NCI-H524 treated with DMSO at 0.1 percent for 48 hours (cell line): ENCODE measurements at places on chromosomes 5 and 9.

DNA sequence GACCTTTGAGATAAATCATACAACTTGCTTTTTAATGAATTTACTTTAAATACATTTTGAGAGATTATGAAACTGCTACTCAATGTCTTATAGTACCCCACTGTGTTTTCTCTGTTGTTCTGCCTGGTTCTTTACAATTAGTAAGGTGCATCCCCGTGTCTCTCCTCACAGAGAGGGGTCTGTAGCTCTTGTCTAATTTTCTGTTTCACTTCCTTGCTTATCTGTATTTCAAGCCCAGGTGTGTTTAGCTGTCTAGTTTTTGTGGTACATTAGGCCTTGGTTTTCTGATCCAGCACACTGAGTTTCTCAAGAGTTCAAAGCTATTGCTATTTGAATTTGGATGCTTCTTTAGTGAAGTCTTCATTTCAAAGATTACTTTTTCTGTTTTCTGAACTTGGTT lies 105.1 kb downstream of the MAST4 start:
- DNase-seq: no peak

DNA sequence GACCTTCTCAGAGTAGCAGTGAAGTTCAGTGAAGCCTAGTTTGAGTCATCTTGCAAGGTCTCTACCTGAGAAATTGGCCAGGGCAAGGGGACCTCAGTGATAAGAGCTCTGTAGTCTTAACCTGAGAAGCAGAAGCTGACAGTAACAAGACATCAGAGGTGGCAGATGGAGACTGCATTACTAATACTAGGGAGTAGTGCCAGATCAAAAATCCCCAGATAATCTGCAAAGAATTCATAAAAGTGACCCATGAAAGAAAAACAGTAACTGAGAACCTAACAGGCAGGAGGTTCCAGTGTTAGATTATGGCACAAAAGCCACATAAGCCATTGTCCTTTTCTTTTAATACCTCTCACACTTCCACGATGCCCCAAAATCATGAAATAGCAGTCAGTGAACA lies 175.5 kb downstream of the MUSK start:
- DNase-seq: no peak

- DNase-seq: no peak
Measured at GRCh38 chr9:2209400-2209799, 194.3 kb downstream of the SMARCA2 start.

DNA sequence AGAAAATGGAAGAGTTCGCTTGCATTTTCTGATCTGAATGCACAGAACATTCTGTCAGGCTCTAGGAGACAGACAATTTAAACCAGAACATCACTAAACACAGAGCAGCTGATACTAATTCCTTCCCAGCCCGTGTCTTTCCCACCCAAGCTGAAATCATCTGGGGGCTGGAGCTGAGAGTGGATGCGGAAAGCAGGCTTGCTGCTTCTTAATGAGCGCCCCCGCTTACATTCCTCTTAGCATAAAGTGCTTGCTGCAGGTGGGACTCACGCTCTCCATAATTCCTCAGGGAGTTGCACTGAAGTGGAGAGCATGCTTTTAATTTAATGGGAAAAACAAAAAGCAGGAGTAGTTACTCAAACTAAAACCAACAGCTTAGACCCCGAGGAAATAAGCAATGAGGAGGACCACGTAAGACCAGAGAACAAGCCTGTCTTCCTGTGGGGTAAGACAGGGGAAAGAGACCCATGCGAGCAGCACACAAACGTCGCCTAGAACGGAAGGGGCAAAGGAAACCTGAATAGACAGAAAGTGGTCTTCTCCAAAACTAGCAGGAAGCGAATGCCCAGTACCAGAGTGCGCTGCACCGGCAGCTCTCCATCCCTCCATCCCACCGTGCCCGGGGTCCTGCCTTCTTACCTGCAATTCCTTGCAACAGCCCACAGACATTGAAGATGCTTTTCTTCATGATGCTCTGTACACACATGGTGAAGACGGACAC lies 139.3 kb downstream of the LHFPL2 start:
- DNase-seq: no peak

- no peak for DNase-seq
Measured at GRCh38 chr5:56658972-56659371, 156.4 kb upstream of the MAP3K1 start.

- peak; percentile 48 for DNase-seq
Measured at GRCh38 chr5:175104677-175105076, 339.3 kb downstream of the DRD1 start.

- peak; percentile 5 for DNase-seq
Measured at GRCh38 chr5:26700759-26701384, 337.5 kb downstream of the CDH9 start.

DNA sequence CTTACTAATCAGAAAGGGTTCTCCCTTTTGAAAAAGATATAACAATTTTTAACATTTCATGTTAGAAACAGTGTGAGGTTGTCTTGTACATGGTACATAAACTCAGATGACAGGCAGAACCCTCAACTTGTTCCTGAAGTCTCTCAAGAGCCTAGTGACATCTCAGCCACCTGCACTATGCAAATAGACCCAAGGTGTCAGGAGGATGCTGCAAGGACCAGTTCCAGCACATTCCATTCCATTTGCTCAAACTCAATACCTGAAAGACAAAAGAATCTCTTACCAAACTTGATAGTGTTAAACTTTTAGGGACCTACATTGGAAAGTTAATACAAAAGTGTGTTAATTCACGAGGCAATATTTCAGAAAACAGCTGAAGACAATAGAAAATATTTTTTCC lies 544.6 kb downstream of the CETN3 start:
- DNase-seq: no peak

- no peak for DNase-seq
Measured at GRCh38 chr5:117645400-117645799, 1070.8 kb upstream of the SEMA6A start.
